Smooth muscle cell of the umbilical artery (primary cell): ENCODE measurements at places on chromosomes 11 and 22. TPM values are rescaled to one million over a fixed set of nuclear protein-coding genes. Genes with fewer than 3 reads are reported as not detected.

Gene C22orf42
- not detected in 2 replicates for total RNA-seq

Gene SPTBN2
- total RNA-seq, result 4.2 and 5.7 TPM in 2 replicates

Gene CEND1
- 0.89 and 1.8 TPM in 2 replicates for total RNA-seq

Gene LRRC74B
- under 0.01 TPM in 1 of 2 replicates, not detected in the other for total RNA-seq

Gene TNNI2
- not detected in 2 replicates for total RNA-seq

Gene DDB1
- total RNA-seq, result 302 and 330 TPM in 2 replicates

Gene RFPL1
- not detected in 2 replicates for total RNA-seq

Gene CAPN1
- 52.6 and 180 TPM in 2 replicates for total RNA-seq

Gene KRTAP5-7
- 0.14 TPM in 1 of 2 replicates, not detected in the other for total RNA-seq

Gene CNGA4
- 0.09 TPM in 1 of 2 replicates, not detected in the other for total RNA-seq
